Stimulated activated CD4-positive, alpha-beta T cell treated with anti-CD3 and anti-CD28 coated beads, Interleukin-15, amount 100 ng/mL, for 1 hour (primary cell): ENCODE measurements at places on chromosomes 2 and 18.

- DNase-seq: no peak
Measured at GRCh38 chr2:161998857-161999256, 75.2 kb downstream of the DPP4 start.

DNA sequence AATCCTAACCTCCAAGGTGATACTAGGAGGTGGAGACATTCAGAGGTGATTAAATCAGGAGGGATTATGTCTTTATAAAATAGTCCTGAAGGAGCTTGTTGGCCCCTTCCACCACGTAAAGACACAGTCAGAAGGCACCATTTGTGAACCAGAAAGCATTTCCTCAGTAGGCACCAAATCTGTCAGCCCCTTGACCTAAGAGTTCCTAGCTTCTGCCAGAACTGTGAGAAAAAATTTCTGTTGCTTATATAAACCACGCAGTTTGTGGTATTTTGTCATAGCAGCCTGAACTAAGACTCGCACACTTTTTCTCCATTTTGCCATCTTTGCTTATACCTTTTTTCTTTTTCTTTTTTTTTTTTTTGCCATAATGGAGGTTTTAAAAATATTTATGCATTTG is 18.6 kb upstream of the NARS1 start:
- DNase-seq: no peak

DNA sequence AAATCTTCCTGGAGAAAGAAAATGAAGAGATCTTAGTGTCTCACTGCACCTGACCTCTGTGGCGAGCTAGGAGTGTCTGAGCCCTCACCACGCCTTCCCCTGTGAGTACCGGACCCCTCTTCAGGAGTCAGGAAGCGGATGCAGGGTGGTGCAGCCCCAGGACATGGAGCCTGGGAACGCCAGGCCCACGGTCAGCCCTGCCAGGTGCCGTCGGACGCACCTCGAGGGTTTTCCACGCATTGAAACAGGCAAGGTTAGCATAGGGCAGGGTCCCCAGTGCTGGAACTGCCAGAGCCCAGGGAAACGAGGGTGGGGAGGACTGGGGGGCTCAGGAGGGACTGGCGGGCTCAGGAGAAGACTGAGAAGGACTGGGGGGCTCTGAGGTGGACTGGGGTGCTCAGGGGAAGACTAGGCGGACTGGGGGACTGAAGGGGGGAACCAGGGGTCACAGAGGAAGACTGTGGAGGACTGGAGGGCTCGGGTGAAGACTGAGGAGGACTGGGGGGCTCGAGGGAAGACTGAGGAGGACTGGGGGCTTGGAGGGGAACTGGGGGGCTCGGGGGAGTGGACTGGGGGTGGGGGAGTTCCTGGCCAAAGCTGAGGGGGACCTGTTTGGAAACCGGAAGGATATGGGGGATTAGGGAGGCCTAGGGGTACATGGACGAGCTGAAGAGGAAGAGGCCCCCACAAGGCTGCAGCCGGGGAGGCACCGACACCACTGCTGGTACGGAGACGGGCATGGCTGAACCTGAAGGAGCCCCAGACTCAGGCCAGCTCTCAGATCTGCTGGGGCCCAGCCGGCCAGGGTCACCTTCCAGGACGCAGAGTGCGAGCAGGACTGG is 65.2 kb upstream of the SNTG2 start:
- DNase-seq: no peak

GRCh38 chr2:126886916-126887280 is 11.8 kb upstream of the TEX51 start:
- no peak for DNase-seq

DNA sequence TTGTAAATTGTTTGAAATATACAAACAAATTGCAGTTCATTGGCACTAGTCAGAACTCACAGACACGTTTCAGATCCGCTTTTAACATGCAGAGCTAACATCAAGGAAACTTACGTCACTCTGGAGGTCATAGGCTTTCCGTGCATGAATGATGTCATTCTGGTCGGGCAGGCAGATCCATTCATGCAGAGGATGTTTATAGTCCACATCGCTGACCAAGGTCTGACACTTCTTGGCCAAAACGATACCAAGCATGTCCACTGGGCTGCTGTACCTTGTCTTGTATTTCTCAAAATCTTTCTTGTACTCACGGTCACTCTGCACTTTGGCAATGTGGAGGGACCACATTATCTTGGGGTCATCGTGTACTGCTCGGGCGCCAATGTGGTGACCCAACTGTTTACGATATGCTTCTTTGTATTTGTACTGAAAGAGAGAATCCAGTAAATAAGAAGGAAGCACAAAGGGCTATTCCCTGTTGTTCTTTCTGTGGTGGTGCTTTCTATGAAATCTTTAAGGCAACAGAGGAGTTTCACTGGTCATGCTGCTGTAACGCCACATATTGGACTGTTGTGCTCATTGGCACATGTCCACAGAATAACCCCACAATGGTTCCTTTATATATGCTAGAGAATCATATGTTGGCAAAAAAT is 114.8 kb downstream of the NEB start:
- no peak for DNase-seq

DNA sequence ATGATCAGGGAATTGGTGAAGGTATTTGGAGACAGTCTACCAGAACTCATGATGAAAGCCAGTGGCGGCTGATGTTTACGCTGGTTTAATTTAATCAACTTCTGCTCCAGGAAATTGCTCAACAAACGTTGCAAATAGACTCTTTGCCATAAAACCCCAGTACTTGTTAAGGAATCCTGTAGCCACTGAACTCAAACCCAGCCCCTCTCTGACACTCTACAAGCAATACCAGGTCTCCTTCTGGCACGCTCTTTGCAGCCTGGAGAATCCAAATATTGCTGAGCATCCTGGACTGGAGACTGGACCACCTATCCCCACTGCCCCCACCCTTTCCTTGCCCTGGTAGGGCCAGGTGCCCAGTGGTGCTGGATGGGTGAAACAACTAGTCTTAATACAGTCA is 308.2 kb downstream of the FBXO15 start:
- DNase-seq: no peak

DNA sequence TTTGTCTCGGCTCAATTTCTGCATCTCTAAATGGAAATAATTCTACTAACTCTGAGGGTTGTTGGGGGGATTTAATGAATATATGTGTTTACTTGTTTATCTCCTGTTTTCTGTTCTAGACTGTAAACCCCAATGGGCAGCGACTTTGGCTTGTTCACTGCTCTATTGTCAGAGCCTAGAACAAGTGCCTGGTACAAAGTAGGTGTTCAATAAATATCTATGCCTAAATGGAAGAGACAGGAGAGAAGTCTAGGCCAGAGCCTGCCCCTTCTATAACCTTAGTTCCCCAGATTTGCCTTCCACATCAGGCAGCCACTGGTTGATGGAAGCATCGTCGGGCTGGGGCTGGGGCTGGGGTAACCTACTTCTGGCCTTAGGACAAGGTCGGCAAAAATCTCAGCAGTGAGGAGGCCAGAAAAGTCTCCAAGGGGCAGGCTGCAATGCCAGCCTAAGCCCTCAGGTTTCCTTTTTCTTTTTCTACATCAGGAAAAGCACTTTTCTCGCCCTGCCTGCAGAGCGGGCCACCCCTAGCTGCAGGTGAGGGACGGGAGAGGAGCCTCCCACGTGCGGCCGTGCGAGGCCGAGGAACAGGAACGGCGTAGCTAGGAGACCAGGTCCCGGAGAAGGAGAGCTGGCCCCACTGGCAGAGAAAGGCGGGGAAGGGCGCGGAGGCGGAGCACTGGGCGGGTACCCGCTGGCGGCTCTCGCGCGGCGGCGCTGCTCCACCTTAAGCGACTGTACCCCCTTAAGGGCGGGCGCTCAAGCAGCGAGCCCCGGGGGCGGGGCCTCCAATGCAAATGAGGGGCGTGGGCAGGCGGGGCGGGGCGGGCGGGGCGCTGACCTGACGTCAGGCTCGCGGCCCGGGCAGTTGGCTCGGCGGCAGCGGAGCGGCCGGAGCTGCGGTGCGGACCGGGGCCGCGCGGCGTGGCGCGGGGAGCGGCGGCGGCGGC is at the start of gene CNNM4:
CNNM4 (plus strand) TSS at position 867 of the 950 bp plus-strand sequence. CDS start 98 bp downstream, outside the sequence.
- DNase-seq: peak; percentile 82

DNA sequence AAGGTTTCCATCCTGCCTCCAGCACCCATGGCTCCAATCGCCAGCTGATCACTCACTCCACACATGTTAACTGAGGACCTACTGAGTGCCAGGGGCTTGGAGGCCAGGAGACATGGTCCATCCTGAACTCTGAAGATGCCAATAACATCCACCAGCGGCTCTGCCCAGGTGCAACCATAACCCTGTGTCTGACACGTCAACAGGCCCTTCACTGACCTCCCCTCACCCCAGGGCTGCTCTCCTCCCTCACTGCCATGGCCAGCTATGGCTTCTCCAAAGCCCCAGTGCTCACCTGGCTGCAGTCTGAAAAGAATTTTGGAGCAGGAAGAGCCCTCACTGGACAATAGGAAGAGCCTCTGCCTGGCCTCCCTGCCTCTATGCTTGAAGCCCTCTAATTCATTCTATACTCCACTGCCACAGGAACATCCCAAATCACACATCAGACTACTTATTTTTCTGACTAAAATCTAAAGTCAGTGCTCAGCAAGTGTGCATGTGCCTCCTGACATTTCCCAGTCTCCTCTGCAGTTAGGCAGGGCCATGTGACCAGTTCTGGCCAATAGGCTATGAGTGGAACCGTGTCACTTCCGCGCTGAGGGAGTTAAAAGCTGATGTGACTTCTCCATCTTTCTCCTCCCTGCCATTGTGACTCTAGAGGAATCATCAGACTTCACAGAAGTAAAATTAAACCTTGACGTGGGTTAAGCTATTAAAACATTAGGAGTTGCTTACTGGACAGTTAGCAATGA is 37.2 kb downstream of the ZBTB7C start:
- DNase-seq: no peak

- DNase-seq: peak; percentile 96
Measured at GRCh38 chr2:25878361-25879132, at the start of gene ASXL2. ASXL2 (minus strand) TSS chr2:25878487; CDS start chr2:25878222, 265 bp downstream.

- no peak for DNase-seq
Measured at GRCh38 chr2:216661639-216662375, 28.6 kb downstream of the IGFBP2 start.

DNA sequence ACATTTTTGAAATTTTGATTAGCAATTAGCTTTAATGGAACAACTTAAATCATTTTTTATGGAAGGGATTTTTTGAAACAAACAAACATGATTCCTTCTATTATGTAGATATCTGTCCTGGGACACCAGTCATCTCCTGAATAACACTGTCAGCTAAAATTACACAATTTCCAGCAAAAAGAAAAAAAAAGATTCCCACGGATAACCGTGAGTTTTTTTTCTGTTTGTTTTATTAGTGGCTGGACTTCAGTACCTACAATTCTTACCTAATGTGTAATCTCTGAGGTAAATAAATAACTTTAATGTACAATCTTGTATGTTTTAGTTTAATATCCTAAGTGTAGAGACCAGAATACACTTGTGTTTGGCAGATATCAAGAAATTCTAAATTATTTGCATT is 126.6 kb upstream of the KYNU start:
- DNase-seq: no peak
